NCI-H187 treated with DMSO at 0.1 percent for 48 hours (cell line): ENCODE measurements at places on chromosomes 1 and 21.

DNA sequence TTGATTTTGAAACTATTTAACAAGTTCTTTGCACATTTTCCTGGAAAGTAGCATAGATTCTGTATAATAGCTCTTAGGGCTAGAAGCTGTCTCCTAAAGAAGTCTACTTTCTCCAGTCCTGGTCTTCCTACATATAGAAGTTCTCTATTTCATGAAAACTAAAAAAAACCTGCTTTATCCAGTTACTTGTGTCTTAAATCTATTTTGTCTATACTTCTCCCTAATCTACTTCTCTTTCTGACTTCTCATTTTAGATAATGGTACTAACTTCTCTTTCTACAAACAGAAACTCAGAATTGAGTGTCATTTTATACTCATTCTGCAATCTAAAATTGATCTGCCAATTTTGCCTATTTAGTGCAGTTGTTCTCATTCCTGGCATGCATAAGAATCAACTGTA is 28.7 kb downstream of the PDE4B start:
- DNase-seq, result no peak

DNA sequence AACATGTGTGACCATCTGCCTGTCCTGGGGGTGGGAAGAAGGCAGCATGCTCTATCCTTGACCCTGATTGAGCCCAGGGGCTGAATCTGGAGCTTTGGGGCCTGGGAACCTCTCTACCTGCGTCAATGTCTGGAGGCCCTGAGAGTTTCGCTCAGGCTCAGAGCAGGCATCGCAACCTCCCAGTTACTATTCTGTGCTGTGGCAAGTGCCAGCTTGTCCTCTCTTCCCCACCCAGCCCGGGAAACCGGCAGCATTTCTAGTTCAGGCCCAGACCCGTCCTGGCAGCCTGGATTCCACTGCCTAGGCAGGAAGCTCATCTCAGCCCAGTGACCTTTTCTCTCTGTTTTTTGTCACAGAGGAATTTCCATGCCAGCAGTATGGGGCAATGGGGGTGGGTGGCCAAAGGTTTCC is 10.0 kb upstream of the IRF6 start:
- no peak for DNase-seq

DNA sequence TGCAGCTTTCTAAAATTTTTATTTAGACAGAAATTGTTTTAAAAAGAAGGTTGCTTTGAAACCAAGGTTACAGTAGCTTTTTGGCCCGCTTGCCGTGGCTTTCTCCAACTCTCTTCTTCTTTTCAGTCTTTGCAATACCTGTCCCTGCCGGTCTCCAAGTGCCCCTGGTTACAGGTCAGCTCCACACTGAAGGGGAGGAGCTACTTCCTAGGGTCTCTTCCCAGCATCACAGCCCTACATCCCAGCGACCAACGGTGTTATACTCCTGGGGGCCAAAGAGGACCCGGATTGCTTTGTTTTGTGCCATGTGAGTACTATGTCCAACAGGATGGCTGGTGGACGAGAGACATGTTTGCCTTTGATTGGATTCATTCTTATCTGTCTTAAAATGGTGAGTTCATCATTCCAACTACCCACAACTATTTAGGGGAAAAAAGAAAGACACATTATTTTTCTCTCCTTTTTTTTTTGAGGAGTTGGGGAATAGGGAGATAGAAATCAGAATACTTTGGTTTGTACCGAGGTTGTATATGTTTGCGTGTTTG is at the start of gene FNDC7:
TSS of gene FNDC7 (plus strand) at position 303 of the 545 bp plus-strand sequence. CDS start at position 329, 26 bp downstream.
- no peak for DNase-seq

GRCh38 chr1:25805863-25806225 is 5.9 kb downstream of the SELENON start:
- no peak for DNase-seq

- no peak for DNase-seq
Measured at GRCh38 chr21:34029743-34030528, 43.4 kb upstream of the MRPS6 start.

DNA sequence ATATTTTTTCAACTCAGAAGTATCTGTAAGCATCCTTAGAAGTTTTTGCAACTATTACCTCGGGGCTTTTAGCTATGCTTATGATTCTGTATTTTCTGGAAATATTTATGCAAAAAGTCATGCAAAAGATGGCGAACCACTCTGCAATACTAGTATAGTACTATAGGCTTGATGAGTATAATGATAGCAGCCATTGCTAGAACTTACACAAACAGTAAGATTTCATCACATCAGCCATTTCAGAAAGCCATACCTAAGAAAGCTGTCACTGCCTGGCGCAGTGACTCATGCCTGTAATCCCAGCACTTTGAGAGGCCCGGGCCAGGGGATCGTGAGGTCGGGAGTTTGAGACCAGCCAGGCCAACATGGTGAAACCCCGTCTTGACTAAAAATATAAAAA is 227.1 kb downstream of the LRRC7 start:
- no peak for DNase-seq

- no peak for DNase-seq
Measured at GRCh38 chr1:86472767-86473166, 4.0 kb downstream of the CLCA1 start.
